HS-5 (cell line): ENCODE measurements at places on chromosomes 6 and 20.

DNA sequence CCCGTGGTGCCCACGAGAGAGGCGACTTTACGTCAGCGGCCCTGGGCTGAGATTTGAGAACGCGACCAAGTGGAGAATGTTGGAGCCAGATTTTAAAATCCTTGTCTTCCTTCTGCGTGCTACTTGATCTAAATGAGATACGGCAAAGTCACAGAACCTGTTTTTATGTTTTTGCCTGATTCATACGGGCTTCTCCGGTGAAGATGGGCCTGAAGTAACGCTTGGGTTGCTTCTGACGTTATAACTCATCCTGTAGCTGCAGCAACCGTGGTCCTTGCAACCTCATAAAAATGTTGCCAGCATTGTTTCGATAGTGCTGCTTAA lies 462 bp upstream of the SLC35B3 start:
- peak; percentile 22 for DNase-seq

DNA sequence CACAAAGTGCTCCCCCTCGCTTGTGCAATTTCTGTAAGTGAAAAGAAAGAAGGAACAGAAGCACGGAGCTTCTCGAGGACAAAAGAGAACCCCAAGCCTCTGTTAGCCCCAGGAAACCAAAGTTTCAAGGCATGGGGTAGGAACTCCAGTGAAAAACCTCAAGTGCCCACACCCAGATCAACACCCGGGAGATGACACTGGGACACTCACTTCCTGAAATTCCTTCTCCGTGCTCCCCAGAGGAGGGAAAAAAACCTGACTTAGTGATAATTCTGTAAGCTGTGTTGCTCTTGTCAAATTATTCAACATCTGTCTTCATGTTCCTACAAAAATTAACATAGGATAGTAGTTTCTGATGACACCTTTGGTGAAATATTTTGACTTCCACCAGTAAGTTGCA lies 4.6 kb downstream of the MDGA1 start:
- no peak for DNase-seq

DNA sequence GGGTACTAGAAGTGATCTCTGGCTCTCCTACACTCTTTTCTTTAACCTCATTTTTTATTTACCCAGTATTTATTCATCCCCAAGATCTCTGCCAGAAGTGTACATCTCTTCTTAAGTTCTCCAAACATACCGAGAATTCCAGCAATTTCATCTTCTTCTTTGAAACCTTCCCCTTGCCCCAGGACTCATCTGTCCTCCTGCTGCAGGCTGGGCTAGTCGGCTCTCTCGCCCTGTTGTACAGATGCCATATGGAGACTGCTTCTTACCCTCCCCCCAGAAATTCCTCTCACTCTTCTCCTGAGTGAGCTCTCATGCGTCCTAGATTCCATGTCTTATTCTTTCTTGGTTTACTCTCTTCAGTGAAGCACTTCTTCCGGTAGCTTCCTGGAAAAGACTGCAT lies 21.9 kb upstream of the PNRC1 start:
- no peak for DNase-seq

- DNase-seq: no peak
Measured at GRCh38 chr6:26172608-26172968, 85.4 kb downstream of the HFE start.

GRCh38 chr20:46277602-46278001 lies 30.7 kb downstream of the CDH22 start:
- no peak for DNase-seq

DNA sequence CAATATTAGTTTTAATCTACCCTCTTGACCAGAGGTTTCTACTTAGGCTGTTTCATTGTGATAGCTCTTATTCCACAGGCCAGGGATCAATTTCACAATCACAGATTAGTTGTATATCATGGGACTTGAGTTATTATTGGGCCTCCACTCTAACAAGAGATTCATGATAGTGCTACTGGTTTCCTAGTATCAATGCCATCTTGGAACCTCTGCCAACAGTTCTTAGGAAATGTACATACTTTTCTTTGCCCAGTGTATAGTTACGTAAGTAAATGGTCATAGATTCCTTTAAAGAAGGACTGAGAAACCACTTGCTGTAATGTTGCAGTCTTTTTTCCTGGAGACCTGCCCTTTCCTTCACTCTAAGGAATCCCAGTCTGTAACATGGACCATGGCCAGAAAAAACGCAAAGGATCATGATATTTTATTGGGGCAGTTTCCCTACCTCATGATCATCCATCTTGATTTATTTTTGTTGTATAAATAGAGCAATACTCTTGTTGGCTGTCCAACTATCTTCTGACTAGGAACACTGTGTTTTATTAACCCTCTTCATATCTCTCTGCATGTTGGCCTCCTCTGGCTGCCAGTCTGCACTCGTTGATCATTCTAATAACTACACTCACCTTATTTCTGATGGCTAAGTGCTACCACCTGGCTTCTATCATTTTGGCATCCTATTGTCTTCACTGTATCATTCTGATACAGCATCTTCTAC lies 38.0 kb upstream of the VGLL2 start:
- no peak for DNase-seq

GRCh38 chr20:61482056-61482887 lies 230.2 kb downstream of the CDH4 start:
- DNase-seq: no peak

DNA sequence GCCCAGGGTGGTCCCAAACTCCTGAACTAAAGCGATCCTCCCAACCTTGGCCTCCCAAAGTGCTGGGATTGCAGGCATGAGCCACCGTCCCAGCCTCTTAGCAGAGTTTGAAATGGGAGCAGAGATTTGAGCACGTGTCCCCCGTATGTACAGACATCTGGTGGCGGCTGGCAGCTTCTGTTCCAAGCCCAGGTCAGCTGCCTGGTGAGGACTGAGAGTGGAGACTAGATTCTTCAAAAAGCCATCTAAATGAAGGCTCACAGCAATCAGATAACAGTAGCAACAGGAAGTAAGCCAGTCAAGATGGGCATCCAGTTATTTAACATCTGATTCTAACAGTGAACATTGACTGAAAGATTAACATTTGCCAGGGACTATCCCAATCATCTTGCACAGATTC lies 128.1 kb upstream of the AKAP12 start:
- DNase-seq: no peak

DNA sequence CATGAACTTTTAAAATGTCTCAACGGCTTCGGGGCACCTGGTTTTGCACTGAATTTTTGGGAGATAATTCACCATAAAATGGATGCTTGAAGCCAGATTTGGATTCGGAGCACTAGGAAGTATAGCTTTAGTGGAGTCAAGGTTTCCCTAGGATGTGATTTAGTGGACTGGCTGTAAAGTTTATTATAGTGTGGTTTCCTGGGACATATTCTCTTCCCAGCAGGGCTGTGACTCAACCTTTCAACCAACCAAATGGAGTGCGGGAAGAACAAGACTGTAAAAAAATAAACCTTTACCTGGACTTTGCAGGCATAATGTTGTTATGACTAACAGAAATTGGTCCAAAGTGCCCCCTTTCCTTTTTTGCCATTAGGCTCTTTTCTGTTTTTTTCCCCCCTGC lies 327.4 kb upstream of the MAN1A1 start:
- DNase-seq: no peak
